OCI-M1 (cell line): ENCODE measurements at places on chromosomes 12 and 14.

DNA sequence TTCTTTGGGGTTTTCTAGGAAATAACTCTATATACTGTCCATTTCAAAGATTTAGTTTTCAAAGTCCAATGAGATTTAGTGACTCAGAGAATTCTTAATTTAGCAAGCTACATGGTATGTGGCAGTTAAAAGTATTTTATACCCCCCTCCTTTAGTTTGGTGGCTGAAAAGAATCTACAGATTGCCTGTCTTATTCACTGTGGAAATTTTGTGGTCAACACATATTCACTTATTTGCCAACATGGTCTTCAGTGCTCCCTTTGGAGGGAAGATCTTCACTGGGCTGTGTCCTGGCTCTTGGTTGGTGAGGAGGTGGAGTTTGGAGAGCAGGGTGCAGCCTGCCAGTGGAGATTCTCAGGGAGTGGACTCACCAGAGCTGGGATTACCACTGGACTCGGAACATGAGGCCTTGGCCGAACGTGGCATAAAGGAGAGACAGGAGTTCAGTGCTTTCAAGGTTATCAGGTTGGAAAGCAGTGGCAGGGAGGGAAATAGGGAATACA, 39.8 kb downstream of the SAMD4A start:
- DNase-seq = no peak

- DNase-seq = no peak
Measured at GRCh38 chr14:23033801-23034497, 751 bp downstream of the PSMB5 start.

DNA sequence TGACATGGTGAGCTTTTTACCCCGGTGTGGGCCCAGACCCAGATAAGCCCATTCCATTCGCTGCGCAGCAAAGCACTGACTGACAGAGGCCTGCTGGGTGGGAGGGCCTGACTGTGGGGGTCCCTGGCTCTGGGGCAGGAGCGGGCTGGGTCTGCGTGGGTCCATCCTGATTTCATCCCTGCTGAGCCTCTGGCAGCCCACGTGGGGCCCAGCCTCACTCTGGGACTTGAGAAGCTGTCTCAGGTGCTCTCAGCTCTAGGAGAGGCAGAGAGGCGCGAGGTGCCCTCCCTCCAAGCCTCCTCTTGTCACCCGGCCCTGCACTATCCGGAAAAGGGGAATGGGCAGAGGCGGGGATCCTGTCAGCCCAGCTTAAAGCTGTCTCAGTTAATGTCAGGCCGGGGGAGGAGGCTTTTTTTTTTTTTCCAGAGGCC, 927 bp downstream of the ABCB9 start:
- DNase-seq = peak; percentile 17

DNA sequence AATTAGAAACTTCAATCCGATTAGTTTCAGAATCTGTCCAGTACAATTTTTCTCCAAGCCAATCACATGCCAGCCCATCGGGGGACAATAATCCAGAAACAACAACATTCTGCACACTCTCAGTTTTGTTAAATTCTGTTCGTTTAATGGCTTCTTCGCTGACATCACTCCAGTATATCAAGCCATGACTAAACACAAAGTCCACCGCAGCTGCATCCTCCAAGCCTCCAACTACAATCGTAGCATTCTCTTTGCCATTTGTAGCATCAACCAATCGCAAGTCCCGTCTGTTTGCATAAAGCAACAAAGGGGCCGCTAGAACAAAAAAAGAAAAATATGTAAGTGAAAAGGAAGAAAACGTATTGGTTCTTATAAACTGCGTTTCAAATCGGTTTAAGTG, 22.5 kb downstream of the LRP6 start:
- no peak for DNase-seq

DNA sequence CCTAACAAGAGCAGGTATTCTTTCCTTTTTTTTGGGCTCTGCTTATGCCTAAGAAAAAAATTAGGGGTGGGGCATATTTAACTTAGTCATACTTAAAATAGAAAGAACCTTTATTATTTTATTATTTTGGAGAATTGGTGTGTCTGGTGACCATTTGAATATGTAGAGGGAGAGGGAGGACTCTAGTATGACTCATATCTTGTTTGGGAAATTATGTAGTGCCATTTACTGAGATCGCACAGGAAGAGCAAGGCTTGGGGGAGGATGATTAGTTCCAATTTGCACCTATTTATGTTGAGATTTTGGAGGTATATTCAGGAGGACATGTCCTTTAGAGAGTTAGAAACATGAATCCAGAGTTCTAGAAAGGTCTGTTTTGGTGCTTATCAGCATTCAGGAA, 9.9 kb downstream of the ZNF410 start:
- no peak for DNase-seq

- DNase-seq = no peak
Measured at GRCh38 chr14:78090864-78091263, 79.3 kb upstream of the NRXN3 start.

- DNase-seq = no peak
Measured at GRCh38 chr12:12510141-12510540, 52.5 kb downstream of the DUSP16 start.

- DNase-seq = peak; percentile 73
Measured at GRCh38 chr12:49043856-49044258, 16.7 kb downstream of the KMT2D start.

DNA sequence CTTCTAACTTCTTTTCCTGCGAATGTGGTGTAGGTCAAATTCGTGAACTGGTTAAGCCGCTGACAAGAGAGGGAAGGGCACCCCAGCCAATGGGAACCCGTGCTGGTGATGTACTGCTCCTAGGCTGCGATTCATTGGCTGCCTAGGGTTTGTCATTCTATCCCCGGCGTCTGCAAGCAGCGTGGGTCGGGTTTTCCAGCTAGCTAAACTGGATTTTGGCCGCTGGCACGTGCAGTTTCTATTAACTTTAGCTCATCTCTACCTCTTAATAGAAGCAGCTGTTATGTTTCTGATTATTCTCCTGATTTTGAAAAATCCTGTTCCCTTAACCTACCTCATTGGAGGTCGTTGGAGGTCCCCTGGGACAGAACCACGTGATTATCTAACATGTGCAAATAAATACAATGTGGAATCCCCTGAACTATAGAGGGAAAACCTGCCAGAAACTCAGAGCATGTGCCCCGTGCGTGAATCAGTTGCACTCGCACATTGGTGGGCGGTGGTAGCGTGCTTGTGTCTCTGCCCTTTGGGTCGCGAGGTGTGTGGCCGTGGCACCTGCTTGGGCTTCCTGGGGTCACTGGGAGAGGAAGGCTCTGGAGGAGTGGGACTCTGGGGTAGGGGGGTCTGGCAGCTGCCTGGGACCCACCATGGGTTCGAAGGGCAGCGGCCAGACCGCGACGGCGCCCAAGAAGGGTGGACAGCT, 876 bp upstream of the PPM1A start:
- DNase-seq = peak; percentile 92

- no peak for DNase-seq
Measured at GRCh38 chr12:97359021-97359690, 103.4 kb upstream of the RMST start.

- DNase-seq = no peak
Measured at GRCh38 chr12:99609455-99610181, 37.9 kb upstream of the GARIN6 start.

GRCh38 chr12:65534238-65534841, 255.9 kb downstream of the MSRB3 start:
- DNase-seq = no peak

DNA sequence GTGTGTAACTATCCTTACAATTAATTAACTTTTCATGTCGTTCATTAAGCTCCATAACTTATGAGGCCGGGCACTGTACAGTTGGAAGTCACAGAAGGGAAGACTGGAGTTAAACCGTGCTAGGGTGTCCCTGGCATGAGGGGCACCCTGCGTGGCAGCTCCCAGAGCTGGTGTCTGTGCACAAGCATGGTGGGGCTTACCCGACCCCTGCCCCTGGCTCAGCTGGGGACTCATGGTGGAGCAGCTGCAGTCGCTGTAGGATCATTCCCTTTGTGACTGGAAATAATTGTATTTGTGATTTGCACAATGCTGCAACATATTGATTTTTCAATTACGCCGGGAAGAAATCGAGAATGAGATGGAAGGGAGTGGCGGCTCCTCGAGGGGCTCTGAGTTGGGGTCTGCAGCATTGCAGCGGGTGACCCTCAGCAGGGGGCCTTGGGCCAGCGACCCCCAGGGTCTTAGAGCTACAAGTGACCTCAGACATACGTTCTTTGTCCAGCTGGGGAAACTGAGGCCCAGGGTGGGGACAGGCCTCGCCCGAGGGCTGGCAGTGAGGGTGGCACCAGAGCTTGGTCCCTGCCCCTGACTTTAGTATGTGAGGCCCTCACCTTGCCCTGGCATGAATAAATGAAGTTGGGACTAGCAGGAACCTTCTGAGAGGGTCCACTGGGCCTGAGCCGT, 125.4 kb downstream of the KIF26A start:
- no peak for DNase-seq

- no peak for DNase-seq
Measured at GRCh38 chr14:104756477-104757237, 3.7 kb downstream of the SIVA1 start.

DNA sequence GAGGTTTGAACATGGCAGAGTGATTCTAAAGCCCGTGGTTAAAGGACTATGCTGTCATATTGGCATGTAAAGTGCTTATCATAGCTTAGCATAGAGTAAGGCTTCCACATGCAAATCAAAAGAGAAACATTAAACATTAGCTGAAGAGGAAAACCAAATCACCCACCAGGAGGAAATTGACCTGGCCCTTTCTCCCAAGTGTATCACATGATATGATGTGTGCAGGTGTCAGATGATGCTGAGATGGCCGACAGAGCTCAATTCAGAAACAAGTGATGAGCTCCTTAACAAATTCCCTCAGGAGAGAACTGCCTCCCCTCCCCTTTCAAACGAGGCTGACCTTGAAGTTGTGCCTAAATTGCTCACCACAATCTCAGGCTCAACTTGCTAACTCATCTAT, 217.1 kb upstream of the BTG1 start:
- DNase-seq = peak; percentile 8

DNA sequence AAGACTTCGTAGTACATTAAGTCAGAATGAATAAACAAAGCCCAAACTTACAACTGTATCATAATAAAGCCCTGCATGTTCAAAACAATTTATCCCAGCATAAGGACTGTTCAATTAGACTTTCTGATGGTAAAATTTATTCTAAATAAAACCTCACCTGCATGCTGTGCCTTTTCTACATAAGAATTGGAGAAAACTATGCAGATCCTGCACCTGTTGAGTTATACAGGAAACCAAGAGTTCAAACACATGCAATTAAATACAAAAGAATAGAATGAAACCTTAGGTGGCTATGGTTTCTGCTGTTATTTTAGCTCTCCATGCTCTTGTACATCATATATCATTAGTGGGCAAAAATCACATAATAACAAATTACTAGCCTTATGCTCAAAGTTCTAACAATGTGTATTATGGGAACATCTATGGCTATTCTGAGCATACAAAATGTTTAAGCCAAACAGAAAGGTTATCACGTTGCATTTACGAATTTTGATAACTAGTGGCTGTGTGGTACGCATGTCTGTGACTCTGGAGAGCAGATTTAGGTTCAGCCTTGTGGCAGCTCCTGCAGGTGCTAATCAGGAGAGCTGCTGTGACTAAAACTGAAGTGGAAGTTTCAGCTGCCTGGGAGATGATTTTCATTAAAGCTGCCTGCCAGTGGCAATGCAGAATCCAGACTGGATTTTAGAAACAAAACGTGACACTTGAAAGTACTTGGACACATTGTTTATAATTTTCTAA, 36.1 kb upstream of the LRFN5 start:
- DNase-seq = no peak

- DNase-seq = no peak
Measured at GRCh38 chr14:43157661-43158060, 1349.4 kb downstream of the FSCB start.

DNA sequence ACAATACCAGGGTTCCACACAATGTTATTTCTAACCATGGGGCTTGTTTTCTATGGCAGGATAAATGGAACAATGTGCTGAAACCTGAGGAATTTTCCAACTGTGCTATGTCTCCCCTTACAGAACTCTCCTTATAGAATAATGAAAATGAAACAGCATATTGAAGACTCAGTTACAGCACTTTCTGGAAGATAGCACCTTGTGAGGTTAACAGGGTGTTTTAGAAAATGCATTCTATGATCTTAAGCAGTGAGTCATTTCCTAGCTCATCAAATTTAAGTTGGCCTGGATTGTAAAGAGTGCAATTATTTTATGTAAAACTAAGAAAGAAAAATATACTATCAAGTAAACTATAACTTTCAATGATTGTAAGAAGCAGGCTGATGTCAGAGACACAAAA, 60.1 kb upstream of the CNTN1 start:
- no peak for DNase-seq

GRCh38 chr12:39441189-39441962, 1.5 kb downstream of the KIF21A start:
- no peak for DNase-seq

DNA sequence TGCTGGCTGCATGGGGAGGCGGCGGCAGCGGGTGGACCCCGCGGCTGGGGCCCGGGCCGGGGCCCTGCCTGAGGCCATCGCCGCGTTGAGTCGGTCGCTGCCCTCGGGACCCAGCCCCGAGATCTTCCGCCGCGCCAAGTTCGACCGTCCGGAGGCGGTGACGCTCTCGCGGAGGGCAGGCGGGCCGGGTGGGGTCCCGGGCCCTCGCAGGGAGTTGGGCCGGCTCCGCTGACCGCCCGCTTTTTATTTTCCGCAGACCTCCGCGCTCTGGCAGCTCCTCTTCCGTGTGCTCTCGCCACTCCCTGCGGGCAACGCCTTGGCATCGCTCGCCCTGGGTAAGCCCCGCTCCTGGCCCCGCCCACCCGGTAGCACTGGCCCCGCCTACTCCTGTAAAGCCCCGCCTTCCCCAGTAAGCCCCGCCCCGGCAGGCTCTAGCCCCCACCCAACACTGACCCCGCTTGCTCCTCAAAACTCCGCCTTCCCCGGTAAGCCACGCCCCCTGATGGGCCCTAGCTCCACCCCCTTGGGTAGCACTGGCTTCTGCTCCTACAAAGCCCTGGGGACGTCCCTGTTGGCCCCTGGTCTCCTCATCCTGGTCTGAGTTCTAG, 424 bp downstream of the TEDC1 start:
- peak; percentile 84 for DNase-seq

DNA sequence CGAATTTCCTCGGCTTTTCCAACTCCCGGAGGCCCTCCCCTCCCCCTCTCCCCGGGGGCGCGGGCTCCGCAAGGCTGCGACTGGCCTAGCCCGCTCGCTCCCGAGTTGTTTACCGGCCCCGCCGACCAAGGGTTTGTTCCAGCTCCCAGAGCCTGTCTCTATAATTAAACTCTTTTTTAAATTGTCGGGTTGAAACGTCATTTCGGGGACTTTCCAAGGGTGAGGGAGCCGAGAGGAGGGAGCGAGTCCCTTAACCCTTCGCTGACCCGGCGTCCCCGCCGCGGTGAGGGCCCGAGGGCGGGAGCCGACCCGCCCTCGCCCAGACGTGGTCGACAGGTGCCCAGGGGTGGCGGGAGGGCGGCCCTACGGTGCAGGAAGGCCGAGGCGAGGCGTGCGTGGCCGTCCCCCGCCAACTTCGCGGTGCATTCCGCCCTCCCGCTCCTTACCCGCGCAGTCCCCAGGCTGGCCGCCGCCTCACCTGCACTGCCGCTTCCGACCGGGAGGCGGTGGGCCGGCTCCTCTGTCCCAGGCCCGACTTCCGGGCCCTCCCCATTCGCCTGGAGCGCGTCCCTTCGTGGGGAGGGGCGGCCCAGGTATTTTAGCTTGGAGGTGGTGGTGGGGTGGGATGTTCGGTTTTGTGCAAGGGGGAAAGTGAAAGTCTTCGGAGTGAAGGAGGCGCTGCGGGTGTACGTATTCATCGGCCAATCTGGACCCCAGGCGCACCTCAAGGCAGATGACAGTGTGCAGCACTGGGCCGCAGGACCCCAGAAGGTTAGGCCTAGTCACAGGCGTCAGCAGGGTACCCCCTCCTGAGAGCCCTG, 2.9 kb upstream of the ZFP36L1 start:
- peak; percentile 78 for DNase-seq
